ENCODE measurements at places on chromosomes 2 and 18.

DNA sequence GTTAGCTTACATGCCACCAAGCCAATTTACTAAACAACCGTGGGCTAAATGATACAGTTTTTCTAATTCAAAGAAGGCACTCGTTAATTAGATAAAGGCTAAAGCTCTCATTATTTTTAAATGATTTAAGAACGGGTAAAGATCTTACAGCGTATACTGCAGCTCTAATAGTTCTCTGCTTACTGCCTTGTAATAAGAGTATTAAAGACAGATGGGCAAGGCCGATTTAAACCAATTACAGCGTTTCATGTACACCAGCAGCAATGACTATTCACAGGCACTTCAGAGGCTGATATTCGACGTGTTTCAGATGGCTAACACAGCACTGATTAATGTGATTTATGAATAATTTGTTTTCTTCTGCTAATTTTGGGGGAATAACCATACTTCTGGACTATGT is 259.3 kb downstream of the ZNF407 start:
- DNase-seq, result no peak

- no peak for DNase-seq
Observed at GRCh38 chr2:27042159-27042661, 9.3 kb upstream of the AGBL5 start.

DNA sequence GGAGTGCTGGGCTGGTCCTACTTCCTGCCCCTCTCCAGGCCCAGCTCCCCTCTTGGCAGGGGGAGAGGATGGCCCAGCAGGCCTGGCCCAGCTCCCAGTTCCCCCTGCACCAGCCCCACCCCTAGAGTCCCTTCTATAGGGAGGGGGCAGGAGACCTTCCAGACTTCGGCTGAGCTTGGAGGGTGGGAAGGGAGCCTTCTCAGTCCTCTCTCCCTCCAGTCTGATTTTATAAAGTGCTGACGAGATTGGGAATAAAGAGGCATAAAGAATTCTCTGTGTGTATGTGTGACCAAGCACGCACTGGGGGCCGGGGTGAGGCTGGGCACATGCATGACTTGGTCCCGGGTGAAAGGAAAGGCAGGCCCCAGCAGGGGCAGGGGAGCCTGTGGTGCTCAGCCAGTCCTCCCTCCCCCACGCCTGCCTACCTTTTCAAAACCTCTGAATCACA is 5.1 kb downstream of the CHPF start:
- DNase-seq, result no peak

GRCh38 chr2:727071-727470 is 49.9 kb upstream of the TMEM18 start:
- DNase-seq, result no peak

GRCh38 chr2:86204458-86204857 is 5.2 kb downstream of the MRPL35 start:
- DNase-seq, result no peak

DNA sequence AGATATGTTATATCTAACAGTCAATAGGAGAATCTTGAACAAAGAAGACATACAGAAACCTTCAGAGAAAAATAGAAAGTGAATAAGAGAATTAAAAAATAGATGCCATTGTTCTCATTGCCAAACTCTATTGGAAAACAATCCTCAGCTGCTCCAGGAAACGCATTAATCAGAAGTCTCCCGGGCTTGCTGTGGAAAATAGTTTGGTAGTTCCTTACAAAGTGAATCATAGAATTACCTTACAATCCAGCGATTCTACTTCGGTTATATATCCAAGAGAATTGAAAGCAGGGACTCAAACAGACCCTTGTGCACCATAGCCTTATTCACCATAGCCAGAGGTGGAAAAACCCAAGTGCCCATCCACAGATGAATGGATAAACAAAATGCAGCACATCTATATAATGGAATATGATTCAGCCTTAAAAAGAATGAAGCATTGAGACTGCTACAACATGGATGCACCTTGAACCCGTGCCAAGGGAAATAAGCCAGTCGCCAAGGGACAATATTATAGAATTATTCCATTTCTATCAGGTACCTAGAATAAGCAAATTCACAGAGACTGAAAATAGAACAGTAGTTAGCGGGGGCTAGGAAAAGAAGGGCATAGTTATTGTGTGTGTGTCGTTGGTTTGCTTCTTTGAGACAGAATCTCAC is 21.9 kb upstream of the CHRNA1 start:
- no peak for DNase-seq

- no peak for DNase-seq
Observed at GRCh38 chr18:77157312-77157711, 24.7 kb upstream of the MBP start.

DNA sequence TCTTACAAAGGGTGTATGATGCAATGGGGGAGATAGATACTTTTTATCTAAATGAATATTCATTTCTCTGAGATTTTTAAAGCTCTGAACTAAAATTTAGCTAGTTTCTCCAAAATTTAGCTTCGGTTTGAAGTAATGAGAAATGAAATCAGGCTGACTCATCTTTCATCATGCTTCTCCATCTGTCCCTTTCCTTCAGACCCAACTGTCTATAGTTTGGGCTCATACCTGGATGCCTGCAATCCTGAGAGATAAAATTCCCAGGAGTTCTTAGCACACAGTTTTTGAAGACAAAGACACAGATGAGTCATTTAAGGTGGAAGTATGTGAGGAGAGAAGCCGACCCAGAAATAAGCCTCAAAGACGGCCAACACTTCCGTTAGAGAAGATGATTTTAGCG is 336.4 kb upstream of the CDH20 start:
- no peak for DNase-seq

DNA sequence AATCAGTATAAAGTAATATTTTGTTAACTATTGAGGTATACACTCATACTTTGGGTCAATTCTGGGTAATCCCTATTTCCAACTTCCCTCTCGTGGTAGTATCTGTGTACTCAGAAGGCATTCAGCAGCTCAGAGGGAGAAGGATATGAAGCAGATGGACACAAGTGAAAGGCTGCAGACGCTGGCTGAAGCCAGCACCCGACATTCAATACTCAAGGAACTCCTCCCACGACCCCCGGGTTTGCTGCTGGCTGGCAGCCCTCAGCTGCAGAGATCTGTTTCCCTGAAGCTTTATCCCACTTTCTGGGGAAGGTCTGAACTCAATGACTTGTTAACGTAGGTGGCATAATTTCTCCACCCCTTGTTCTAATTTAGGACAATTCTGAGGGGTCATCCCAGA is 847.3 kb upstream of the SOX11 start:
- no peak for DNase-seq

DNA sequence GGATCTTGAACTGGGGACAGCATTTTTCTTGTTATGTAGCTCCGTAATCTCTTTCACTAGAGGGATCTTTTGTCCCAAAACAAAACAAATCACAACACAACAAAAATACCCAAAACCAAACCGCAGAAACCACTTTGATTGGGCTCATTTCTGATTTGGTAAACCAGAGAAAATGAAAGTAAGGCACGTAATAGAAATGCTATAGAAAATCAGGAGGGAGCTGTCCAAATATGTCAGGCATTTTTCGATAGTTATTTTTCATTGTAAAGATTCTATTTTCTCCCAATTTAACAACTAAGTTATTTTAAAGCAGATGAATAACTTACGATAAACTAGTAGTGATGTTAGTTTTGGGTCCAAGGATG is 406.5 kb downstream of the XIRP2 start:
- DNase-seq, result peak; percentile 20

GRCh38 chr18:58800582-58800981 is 64.1 kb upstream of the ZNF532 start:
- DNase-seq, result no peak

DNA sequence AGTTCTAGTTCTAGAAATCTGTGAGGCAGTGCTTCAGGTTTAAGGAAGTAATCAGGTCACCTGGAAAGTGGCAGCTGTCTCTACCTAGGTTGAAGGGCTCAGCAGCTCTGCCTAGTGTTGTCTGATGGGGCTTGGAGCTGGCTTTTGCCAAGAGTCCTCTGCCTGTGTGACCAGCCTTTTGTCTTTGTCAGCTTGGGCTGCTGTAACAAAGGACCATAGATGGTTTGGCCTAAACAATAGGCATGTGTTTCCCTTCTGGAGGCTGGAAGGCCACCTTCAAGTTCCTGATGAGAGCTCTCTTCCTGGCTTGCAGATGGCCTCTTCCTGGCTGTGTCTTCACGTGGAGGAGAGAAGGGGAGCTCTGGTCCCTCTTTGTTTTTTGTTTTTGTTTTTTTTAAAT is 13.3 kb downstream of the UBE2F start:
- no peak for DNase-seq

- DNase-seq, result no peak
Observed at GRCh38 chr18:47611649-47612048, 318.8 kb downstream of the SMAD2 start.

DNA sequence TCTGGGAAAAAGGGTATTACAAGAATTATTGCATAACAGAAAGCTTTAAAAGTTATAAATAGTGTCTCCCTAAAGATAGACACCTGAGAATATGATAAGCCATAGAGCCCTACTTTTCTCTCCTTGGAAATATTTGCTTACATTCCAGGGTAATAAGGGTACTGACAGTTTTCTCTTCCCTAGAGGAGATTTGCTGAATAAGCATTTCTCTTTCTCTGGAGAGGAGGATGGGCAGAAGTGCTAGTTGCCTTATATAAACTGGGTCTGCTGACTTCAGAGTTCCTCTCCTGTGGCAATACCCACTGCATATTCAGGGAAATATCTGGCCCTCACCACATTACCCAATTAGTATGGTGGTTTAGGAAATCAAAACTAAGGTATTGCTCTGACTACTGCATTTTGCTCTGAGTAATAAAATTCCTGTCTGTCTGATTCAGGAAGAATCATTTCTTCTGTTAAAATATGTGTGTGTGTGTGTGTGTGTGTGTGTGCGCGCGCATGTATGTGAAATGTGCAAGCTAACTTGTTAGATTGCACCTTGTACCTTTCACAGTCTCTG is 1391.3 kb downstream of the DSC3 start:
- no peak for DNase-seq

DNA sequence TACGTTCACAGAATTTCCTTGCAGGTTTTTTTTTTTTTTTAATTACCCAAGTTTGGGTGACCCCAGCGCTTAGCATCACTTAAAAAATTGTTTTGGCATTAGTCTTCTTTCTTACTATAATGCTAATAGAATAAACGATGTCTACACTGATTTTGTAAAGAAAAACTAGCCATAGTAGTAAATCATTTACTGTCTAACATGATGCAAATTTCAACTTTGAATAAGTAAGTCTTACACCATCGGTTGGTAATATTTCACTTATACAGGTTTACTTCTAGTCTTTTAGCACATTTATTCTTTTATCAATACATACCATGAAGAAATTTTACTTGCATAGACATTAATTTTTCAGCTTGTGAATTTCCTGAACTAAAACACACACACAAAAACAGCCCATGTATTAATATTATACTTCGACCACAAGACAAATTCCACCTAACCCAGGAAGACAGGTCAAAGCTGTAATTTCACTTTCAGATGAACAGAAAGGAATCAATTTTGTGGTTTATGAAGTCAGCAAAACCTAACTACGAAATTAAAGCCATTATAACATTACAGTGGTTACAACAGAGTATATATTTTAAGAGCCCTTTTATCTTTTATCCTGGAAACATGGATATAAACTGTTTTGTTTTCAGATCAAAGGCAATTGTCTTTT is 1.9 kb downstream of the YES1 start:
- no peak for DNase-seq

DNA sequence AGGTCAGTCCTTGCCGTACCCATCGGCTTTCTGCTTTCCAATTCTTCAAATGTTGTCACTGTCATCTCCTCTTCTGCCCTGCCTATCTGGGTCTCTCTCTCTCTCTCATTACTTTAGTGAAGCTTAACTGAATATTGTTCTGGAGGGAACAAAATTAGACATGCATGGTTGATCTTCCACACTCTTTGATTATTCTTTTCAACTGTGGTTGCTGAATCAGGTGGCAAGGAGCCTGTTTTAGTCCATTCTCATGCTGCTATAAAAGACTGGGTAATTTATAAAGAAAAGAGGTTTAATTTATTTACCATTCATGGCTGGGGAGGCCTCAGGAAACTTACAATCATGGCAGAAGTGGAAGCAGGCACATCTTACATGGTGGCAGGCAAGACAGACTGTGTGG is 157.9 kb downstream of the ARL4C start:
- no peak for DNase-seq

DNA sequence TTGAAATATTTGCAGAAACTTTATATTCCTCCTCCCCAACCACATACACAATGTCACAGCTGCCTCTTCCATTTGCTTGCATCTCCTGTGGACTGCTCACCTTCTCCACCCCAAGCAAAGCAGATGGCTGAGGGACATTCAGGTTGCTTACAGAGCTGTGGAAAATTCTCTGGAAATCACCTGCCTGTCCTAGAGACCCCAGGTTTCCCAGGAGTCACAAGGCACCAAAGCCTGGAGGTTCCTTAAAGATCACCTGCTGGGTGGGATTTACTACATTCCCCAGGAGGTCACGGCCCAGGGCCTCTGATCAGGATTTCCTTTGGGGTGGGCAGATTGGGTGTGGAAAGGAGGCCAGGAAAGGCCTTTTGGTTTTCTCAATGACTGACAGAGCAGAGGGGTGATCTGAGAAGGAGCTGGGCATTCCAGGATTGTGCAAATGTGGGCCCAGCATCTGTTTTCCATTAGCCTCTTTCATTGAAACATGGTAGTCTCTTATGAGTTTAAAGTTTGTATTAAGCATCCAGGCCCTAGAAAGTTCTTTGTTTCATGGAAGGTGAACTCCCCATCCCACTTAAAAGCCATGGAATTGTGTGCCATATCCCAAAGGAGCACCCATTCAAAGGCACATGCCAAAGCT is 410.7 kb upstream of the TNP1 start:
- DNase-seq, result no peak

- DNase-seq, result no peak
Observed at GRCh38 chr2:133338224-133338623, 230.0 kb downstream of the NCKAP5 start.

DNA sequence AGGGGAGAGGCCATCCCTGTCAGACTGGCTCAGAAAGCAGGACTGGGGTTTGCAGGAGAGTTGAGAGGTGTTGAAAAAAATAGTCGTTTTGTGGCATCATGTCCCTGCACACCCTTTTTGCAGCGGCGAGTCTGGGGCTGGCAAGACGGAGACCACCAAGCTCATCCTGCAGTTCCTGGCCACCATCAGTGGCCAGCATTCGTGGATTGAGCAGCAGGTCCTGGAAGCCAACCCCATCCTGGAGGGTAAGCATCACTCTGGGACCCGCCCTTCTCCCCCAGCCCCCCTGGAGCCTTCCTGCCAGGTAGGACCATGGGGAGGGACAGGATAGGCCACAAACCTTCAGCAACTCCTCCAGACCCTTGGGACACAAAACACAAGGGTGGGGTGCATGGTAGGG is 34.2 kb downstream of the MYO7B start:
- no peak for DNase-seq

GRCh38 chr2:231039821-231040364 is 2.6 kb downstream of the C2orf72 start:
- no peak for DNase-seq

- no peak for DNase-seq
Observed at GRCh38 chr2:60958361-60958760, 59.2 kb upstream of the PEX13 start.

- no peak for DNase-seq
Observed at GRCh38 chr2:42930025-42930581, 137.7 kb upstream of the HAAO start.

DNA sequence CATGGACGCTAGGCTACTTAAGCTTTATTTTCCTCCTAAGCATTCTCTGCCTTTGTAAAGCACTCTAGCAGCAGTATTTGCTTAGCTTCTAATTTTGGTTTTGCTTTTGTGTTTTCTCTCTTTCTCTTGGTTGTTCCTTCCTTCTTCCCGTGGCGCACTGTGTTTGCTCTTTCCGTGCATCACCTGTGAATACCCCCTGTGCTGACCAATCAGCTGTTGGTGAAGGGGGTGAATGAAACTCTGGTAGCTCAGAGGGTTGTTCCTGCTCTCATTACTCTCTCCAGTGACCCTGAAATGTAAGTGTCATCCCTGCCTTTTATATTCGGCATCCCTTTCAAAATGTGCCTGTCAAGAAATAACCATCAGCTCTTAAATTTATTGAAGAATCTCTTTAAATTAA is 45.5 kb upstream of the TNFRSF11A start:
- no peak for DNase-seq
